ENCODE measurements at places on chromosomes 11 and 22.

- peak; percentile 57 for DNase-seq
Observed at GRCh38 chr11:61026121-61027031, 54.9 kb downstream of the CD6 start.

DNA sequence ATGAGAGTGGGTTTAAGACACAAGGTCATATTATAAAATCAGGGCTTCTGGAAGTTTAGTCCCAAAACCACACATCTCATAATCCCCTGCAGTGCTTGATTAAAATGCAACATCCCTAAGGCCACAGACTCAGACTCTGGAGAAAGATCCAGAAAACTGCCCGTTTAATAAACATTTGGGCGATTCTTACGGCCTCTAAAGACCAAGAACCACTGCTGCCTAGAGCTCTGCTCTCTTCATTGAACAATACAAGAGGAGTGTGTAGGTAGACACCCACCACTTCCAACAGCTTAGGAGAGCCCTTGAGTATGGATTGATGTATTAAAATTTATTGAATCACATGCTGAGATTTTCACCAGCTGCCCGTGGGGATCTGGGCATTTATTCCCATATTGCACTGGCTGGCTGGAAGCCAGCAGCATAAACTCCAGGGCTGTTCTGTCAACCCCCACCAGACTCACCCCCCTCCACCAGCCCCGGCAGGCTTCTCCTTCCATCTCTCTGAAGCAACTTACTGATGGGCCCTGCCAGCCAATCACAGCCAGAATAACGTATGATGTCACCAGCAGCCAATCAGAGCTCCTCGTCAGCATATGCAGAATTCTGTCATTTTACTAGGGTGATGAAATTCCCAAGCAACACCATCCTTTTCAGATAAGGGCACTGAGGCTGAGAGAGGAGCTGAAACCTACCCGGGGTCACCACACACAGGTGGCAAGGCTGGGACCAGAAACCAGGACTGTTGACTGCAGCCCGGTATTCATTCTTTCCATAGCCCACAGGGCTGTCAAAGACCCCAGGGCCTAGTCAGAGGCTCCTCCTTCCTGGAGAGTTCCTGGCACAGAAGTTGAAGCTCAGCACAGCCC is 749 bp upstream of the BEST1 start:
- DNase-seq: peak; percentile 79

- peak; percentile 27 for DNase-seq
Observed at GRCh38 chr11:44524751-44525201, 40.7 kb upstream of the CD82 start.

- DNase-seq: no peak
Observed at GRCh38 chr22:21624120-21624879, 5.5 kb downstream of the YDJC start.

GRCh38 chr11:1558775-1559110 is 13.3 kb downstream of the DUSP8 start:
- no peak for DNase-seq

DNA sequence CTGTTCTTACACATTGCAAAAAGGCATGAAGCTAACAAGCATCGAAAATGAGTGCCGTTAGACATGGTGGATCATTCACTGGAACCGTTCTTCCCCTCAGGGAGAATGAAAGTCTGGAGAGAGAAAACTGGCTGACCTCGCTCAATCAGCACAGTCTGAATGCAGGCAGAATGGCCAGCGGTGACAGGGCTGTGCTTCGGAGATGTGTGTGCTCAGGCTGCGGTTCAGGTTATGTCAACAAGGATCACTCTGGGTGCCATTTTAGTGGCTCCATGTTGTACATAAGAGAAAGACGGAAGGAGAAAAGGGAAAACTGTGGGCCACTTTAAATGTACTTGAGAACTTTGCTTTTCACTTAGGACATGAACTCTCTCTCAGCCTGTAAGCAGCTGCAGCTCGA is 749.8 kb upstream of the ARHGAP42 start:
- no peak for DNase-seq

DNA sequence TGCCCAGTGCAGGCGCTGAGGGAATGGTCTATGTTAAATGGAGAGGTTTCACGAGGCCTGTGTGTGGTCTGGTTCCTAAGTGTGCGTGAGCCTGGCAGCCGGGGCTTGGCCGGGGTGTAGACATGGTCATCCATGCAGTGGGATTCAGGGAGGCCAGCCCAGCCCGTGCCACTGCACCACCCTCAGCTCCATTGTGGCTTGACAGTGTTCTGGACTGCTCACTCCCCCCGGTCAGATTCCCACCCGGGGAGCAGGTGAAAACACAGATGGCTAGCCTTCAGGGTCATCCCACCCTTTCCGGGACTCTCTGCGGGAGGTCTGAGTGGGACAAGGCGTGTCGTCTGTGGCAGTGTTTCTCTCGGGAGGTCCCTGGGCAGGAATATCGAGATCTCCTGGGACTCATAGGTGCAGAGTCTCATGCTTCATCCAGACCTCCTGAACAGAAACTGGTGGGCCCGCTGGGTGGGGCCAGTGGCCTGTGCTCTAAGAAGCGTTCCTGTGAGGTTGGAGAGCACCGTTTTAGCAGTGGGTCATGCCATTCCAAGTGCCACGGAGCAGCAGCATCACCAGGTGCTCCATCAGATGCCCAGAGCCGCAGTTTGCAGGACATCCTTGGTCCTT is 52.3 kb downstream of the ST14 start:
- DNase-seq: no peak

DNA sequence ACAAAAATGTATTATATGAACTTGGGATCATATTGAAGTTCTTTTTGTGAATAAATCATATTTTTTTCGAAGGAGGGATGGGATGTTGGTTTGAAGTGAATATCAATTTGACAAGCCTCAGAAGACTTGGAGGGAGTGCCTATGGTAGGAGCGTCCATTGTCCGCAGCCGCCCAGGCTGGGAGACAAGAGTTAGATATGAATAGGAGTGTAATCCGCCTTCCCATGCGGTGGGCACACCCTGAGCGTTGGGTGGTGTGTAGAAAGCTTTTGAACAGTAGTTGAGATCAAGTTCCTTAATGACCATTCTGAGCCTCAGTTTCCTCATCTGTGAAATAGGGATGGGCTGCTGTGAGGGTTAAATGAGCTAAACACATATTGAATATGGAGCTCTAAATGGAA is 7.0 kb downstream of the CD82 start:
- DNase-seq: no peak

DNA sequence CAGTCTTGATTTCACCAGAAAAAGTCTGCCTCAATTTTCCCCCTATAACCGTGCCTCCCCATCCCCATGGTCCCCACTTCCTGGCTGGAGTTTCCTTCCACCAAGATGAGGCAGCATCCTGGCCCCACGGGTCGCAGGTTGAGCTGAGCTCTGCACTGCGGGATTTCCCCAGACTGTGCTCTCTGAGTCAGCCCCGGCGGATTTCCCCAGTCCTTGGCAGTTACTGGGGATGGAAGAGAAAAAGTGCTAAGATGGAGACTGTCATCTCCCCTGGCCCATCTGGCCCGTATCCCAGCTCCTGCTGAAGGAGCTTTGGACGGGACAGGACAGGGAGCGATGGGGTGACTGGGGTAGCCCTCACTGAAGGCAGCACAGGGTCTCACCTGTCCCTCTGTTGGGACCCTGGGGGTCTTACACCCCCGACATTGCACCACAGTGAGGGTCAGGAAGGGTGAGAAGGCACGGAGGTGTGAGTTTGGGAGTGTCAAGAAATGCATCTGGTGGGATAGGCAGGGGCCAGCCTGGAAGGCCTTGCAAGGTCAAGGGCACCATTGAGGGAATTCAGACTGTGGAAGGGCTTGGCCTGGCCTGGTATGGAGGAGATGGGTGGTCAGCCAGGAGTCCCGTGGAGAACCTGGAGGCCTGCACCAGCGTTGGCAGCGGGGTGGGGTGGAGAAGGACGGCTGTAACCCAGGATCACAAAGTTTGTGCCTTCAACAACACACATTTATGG is 36.5 kb downstream of the NADSYN1 start:
- DNase-seq: peak; percentile 50

- DNase-seq: no peak
Observed at GRCh38 chr11:105155679-105156078, 16.1 kb upstream of the CARD18 start.

- DNase-seq: no peak
Observed at GRCh38 chr22:20130319-20130718, 1.3 kb upstream of the ZDHHC8 start.

GRCh38 chr22:43213051-43213450 is 26.1 kb upstream of the TTLL12 start:
- DNase-seq: no peak

DNA sequence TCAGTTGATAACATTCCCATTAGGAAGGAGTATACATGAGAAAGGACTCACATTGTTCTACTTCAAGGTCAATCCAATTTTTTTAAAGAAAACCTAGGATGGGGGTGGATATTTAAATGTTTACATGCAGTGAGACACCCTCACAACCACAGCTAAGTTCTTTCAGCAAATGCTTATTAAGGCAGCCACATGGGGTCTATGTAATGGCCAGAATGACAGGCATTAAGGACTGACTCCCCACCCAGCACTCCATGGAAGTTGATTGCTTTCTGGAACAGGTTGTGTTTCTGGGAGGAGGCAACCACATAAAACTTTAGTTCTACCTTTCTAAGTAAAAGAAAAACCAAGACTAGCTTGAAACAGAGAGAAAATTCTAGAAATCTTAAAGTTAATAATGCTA is 662.0 kb upstream of the CCDC90B start:
- DNase-seq: no peak

GRCh38 chr22:49756676-49757075 is 71.0 kb downstream of the BRD1 start:
- no peak for DNase-seq

- no peak for DNase-seq
Observed at GRCh38 chr22:23882370-23882769, 11.8 kb upstream of the MIF start.

- no peak for DNase-seq
Observed at GRCh38 chr22:36619797-36620399, 83.7 kb downstream of the CACNG2 start.

DNA sequence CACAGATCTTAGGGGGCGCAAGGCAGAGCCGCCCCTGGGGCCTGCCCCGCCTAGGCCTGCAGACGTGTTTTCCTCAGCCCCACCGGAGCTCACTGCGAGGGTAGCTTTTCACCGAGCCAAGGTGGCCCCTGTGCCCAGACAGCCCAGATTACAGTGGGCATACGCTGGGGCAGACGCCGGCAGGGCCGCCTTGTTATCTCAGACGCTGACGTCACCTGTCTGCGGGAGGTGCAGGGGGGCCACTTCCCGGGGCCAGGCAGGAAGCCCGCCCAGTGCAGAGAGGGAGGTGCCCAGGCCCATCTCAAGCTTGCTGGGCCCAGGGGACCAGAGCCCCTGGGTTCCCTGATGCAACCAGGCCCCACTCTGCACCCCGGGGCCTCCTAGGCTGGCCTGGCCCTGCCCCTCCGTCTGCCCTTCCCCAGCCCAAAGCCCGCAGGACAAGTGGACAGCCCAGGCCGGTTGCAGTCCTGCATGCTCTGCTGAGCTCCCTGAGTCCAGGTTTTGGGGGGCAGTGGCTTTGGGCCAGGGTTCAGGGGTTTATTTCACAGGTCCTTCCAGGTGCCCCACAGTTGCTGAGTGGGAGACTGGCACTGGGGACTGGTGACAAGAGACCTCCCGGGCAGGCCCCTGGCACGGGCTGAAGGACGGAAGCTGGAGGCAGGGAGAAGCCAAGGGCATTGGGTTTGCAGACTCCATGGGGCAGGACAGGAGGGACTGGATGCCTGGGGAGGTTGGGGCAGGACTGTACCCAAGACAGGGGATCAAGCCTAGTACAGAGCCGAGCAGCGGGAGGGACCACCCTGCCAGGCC is 38.6 kb downstream of the IGF2 start:
- DNase-seq: no peak

DNA sequence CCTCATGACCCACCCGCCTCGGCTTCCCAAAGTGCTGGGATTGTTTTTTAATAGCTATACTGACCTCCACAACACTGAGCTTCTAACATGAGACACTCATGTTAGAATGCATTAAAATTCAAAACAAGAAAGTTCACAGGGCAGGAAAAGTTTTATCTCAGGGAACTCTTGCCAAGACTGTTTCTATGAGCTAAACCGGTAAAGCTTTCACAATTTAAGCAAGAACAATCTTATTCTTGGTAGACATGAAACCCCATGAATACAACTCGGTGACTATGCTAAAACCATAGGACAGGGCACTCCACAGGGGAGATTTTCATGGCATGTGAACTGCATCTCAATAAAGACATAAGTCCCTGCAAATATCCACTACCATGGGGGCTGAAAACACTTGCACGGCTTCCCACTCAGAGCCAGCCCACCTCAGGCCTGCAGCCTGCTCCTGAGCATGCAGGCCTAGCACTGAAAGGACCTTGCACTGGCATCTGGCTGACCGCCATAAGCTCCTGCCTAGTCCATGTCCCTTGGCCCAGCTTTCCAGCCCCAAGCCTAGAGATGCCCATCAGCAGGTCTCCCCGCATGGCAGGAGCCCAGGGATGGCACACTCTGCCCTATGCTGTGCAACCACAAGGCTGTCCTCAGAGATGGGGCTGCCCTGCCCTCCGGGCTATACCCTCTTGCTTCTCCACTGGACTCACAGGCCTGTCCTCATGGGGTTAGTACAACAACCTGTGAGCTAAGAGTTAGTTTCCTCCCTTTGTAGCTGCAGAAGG is 58.4 kb downstream of the DGCR2 start:
- DNase-seq: no peak

DNA sequence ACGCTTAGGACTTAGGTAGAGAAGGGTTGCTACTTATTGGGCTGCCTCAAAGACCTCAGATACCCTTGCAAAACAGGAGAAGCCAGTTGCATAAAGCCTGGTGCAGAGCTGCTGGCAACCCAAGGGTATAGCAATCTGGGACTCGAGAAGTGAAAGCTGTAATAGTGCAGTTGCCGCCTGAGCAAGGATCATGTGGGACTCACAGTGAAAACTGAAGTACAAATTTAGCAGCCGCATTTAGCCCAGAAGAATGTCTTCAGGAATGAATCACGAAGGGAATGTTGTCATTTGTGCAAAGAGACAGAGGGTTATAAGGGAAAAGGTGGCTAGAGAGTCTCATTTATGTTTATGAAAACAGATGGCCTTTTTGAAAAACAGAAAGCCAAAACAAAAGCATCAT is 267.2 kb downstream of the TENM4 start:
- no peak for DNase-seq

- DNase-seq: peak; percentile 96
Observed at GRCh38 chr11:130124096-130124495, 35.5 kb upstream of the ST14 start.

- no peak for DNase-seq
Observed at GRCh38 chr11:66258473-66258893, 10.0 kb upstream of the RAB1B start.

- DNase-seq: no peak
Observed at GRCh38 chr11:3132271-3132781, 32.8 kb downstream of the OSBPL5 start.

- peak; percentile 89 for DNase-seq
Observed at GRCh38 chr11:116853461-116854073, 16.1 kb upstream of the APOA1 start.

DNA sequence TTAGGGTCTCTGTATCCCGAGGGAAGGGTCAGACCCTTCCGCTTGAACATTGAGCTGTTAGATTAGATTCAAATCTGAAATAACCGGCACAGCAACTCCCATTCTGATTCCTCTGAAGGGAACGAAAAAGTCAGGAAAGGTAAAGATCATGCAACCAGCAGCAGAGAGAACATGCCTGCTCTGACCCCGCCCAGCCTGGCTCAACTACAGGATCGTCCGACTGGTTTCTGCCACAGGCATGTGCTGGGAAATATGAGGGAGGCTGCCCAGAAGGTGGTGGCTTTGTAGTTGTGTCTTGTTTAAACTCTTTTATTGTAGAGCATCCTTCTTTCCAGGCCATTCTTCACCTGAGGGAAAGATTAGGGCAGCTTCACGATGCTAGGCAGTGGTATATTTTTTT is 5.0 kb upstream of the MTNR1B start:
- DNase-seq: no peak

- no peak for DNase-seq
Observed at GRCh38 chr11:1130276-1131032, 27.3 kb upstream of the MUC5AC start.
